Fibroblast of skin of abdomen (primary cell): ENCODE measurements at places on chromosomes 11 and 22.

DNA sequence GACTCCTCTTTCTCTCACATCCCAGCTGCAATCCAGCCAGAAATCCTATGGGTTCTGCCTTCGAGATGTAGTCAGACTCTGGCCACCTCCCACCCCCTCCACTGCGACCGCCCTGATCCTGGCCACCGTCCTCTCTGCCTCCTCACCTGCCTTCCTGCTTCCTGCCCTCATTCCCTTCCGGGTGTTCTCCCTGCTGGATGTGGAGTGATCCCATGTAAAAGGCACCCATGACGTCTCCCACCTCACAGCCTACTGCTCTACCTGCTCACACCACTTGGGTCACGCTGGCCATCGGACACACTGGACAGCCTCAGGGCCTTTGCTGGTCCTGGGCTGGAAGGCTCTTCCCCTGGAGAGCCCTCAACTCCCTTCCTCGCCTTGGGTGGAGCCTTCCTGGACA, 33.7 kb upstream of the CD5 start:
- no peak for DNase-seq

- no peak for DNase-seq
These were observed 2345.8 kb downstream of the LRRC4C start for GRCh38 chr11:39113606-39114005.

- no peak for DNase-seq
These were observed 7.8 kb downstream of the SEPTIN3 start for GRCh38 chr22:41976961-41977566.

DNA sequence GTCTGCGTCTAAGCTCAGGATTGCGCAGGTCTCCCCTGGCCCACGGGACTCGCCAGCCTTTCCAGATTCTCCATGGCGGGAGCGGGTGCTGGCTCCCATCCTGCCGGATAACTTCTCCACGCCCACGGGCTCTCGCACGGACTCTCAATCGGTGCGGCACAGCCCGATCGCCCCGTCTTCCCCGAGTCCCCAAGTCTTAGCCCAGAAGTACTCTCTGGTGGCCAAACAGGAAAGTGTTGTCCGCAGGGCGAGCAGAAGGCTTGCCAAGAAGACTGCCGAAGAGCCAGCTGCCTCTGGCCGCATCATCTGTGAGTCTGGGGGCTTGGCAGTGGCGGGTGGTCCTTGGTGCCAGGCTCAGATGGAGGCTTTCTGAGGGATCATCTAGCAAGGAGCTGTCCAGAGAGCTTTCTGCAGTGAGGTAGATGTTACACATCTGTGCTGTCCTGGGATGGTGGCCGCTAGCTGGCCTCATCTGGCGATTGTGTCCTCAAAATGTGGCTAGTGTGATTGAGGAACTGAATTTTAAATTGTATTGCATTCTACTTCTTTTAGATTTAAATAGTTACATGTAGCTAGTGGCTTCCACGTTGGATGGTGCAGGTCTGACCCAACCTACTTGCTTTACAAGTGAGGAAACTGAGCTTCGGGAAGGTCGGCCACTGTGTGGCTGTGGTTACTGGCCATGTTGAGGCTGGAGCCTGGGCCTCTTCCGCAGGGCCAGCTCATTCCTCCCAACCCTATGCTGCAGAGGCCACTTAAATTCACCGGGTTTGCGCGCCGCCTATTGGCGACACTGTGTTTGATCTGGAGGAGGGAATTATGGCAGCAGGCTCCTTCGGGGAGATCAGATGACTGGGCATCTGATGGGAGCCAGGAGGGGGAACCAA, 6.7 kb downstream of the INCENP start:
- no peak for DNase-seq

GRCh38 chr11:132278801-132279574, 908.6 kb downstream of the NTM start:
- DNase-seq, result peak; percentile 60

DNA sequence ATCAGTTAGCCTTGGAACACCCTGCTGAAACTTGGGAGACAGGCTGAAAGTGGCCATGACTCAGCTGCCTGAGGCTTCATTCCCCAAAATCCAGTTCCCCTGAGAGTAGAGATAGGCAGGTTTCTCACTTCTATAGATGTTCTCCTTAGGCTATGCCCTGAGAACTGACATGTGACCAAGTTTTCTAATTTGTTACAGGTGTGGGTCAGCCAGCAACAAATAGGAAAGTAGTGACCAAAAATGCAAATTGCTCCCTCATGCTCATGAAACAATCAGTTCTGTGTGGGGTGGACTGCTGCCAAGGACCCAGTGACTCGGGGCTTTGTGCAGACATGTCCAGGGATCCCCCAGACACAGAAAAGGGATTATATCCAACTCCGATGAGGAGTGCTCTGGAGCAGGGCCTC, 7.3 kb upstream of the CCDC15 start:
- DNase-seq, result peak; percentile 66

DNA sequence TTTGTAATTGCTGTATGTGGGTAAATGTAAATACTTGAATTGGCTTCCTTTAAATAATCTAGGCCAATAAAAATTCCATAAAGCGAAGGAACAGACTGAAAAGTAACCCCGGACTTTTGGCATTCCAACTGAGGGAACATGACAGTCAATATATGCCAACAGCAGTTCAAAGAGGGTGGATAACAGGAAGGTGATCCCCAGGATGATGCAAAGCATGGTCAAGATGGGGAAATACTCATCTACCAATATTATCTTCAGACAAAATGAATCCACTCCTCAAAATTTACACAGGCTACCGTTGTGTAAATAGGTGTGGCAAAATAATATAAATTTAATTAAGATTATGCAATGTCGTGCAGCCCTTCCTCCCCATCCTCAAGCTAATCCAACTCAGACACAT, 56.9 kb downstream of the BBOX1 start:
- DNase-seq, result no peak

DNA sequence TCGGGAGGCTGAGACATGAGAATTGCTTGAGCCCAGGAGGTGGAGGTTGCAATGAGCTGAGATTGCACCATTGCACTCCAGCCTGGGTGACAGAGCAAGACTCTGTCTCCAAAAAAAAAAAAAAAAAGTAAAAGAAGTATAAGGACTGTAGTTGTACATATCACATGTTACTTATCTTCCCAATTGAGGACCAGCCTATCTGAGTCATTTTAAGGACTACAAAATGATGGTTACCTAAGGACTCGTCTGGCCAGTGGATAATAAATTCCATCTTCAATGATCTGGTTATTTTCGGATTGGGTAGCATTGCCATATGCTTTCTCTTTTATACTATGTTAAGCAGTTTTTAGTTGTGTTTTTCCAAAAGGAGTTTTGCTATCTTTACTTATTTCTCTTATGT, 55.3 kb downstream of the PPFIA1 start:
- DNase-seq, result no peak

DNA sequence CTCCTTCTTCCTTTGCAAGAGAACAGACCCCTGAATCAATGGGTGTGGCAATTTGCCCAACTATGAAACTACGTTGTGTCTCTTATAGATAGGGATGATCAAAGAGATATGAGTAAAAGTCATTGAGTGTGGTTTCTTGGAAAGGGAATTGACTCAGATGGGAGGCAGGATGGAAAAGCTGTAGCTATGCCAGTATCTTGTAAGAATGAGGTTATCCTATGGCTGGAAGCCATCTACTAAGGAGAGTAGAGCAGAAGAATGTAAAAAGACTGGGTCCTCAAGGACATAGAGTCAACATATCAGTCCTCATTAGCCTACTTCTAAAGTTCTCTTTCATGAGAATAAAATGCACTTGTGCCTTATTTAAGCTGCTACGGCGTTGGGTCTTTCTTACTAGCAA, 78.9 kb upstream of the POU2AF2 start:
- DNase-seq, result no peak

- no peak for DNase-seq
These were observed 77.5 kb downstream of the CNTN5 start for GRCh38 chr11:99098258-99098657.

GRCh38 chr11:132310390-132311375, 940.3 kb downstream of the NTM start:
- no peak for DNase-seq

- no peak for DNase-seq
These were observed 2.6 kb upstream of the LRFN4 start for GRCh38 chr11:66854231-66854661.

DNA sequence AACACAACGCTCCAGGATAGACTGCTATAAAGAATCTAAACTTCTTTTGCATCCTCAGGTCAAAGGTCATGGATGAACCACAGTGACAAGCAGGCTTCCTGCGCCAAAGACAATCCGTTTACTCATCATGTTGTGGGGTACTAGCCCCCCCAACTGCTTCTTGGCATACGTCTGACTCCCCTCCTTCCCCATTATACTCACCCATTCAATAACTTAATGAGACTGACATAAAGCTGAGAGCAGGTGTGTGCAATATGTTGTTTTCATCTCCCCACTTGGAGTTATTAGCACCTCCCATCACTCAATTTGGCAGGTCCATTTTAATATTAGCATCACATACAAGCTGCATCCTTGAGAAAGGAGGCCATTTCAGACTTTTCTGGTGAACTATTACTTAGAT, 157.1 kb downstream of the CADM1 start:
- DNase-seq, result no peak

DNA sequence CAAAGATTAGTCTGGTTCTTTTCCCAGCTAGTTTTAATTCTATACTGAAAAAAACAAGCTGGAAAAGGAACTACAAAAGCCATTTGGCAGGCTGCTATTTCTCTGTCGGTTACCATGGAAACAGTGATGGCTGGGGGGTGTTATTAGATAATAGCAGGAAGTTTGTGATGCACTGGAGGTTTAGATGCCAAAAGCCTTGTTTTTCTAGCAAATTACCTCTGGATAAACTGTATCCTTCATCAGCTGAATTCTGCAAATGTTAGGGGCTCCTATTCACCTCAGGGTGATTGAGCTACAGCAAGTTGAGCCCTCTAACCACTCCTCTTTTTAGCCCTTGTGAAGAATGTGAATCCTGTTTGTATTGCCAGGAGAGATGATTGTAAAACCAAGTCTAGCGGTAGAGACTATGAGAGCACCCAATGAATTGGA, 25.2 kb downstream of the ALKBH3 start:
- DNase-seq, result no peak
